ENCODE measurements at places on chromosomes 5 and 9.

DNA sequence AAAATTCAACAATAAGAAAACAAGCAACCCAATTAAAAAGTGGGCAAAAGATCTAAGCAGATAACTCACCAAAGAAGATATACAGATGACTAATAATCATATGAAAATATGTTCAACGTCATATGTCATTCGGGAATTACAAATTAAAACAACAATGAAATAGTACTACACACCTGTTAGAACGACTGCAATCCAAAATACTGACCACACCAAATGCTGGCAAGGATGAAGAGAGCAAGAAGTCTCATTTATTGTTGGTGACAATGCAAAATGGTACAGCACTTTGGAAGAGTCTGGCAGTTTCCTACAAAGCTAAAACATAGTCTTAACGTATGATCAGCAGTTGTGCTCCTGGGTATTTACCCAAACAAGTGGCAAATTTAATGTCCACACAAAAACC lies 37.5 kb downstream of the NDUFS4 start:
- no peak for DNase-seq

DNA sequence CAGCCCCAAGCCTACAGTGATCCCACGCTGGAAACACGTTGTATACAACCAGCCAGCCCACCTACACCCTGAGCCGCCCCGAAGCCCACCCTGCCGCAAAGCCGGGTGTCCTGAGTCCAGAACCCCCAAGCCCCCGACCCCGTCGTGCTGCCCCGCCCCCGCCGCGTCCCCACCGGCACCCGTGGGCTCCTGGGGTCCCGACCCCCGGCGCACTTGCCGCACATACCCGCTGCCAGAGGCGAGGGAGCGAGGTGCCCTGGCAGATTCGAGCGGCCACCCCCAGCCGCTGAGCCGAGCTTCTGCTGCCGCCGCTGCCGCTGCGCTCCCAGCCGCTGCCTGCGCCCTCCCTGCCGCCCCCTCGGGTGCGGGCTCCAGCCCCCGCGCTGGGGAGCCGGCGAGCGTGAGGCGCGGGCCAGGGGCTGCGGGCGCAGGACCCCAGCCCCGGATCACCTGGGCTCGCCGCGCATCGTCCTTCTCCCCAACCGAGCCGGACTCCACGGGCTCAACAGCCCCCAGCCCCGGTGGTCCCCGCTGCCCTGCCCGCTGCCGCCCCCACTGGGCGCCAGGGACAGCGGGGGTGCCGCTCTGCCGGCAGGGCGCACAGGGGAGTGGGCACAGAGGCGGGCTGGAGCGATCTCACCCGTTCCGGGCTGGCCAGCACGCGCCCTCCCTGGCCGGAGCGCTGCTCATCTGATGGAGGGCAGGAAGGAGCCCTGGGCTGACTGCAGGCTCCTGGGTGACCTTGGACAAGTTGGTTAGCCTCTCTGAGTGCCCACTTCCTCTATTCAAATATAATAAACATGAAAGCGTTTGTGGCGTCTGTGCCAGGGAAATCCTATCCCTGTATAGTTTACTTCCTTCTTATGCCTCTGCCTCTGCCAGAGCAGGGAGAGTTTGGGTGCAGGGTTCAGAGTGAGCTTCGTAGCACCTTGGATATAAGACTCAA lies at the start of gene HTR4:
HTR4 (minus strand) TSS at position 692 of the 946 bp plus-strand sequence. CDS start 17,513 bp downstream, outside the sequence.
- no peak for DNase-seq

DNA sequence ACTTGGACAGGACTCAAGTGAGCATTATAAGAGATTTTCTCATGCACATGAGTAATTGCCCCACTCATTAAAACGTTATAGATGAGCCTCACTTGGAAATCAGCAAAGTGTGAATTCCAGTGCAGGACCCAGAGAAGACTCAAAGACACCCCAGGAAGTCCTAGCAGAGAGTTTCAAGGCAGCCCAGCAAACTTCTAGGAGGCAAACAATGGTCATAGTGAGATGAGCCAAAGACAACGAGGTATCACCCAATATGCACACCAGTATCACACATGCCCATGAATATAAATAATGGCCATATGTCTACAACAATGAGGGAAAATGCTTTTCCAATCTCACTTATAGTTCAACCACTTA lies 245.9 kb downstream of the ACTL7B start:
- DNase-seq: no peak

- no peak for DNase-seq
These were observed 27.8 kb upstream of the CSF1R start for GRCh38 chr5:150114102-150114641.

GRCh38 chr5:169009123-169009522 lies 291.8 kb downstream of the SLIT3 start:
- DNase-seq: no peak

DNA sequence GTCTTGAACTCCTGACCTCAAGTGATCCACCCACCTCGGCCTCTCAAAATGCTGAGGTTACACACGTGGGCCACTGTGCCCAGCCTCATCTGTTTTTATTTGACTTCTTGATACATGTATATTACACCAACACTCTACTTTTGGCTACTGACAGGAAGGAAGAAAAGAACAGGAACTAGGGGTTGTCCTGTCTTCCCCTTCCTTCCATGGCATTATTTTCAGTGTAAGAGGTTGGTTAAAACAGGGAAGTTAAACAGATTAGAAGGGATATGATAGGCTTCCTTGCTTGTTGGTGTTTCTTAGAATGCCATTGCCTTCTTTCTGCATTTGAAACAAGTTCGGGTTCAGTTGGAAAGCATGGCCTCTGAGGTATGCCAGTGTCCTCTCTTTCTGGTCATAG lies 312.8 kb downstream of the NDUFS4 start:
- no peak for DNase-seq

DNA sequence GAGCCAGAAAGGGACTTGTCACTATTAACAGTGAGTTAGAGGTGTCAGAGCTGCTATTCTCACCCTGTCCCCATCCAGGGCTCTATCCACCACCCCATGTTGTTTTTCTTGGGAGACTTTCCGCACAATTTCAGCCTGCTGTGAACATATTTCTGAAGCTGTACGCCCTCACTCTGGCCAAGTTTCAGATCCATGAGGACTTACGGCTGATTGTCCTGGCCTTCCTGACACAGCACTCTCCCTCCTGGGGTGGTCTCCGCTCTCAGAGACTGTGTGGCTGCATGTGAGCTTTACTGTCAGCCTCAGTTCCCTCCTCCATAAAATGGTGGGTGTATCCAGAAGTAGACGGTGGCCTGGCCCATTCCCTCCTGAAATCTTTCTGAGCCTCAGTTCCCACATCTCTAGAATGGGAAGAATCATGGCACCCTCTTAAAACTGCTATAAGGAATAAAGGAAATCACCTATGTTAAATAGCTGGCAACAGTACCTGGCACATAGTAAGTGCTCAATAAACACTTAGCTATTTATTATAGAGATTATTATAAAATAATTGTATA lies 804 bp upstream of the IL17B start:
- no peak for DNase-seq
